Mammary epithelial cell (primary cell): ENCODE measurements at places on chromosomes 7 and 10. TPM values are rescaled to one million over a fixed set of nuclear protein-coding genes. Genes with fewer than 3 reads are reported as not detected.

GRCh38 chr10:118045837-118046394 is 825 bp downstream of the RAB11FIP2 start:
- DNase-seq: peak; percentile 71

- DNase-seq: no peak
Measured at GRCh38 chr7:17044396-17044795, 162.6 kb upstream of the AGR3 start.

HOXA7 gene
- 8.0 and 12.9 TPM in 2 replicates for total RNA-seq

GRCh38 chr7:155860840-155861479 is 48.7 kb upstream of the SHH start:
- DNase-seq: peak; percentile 52

DNA sequence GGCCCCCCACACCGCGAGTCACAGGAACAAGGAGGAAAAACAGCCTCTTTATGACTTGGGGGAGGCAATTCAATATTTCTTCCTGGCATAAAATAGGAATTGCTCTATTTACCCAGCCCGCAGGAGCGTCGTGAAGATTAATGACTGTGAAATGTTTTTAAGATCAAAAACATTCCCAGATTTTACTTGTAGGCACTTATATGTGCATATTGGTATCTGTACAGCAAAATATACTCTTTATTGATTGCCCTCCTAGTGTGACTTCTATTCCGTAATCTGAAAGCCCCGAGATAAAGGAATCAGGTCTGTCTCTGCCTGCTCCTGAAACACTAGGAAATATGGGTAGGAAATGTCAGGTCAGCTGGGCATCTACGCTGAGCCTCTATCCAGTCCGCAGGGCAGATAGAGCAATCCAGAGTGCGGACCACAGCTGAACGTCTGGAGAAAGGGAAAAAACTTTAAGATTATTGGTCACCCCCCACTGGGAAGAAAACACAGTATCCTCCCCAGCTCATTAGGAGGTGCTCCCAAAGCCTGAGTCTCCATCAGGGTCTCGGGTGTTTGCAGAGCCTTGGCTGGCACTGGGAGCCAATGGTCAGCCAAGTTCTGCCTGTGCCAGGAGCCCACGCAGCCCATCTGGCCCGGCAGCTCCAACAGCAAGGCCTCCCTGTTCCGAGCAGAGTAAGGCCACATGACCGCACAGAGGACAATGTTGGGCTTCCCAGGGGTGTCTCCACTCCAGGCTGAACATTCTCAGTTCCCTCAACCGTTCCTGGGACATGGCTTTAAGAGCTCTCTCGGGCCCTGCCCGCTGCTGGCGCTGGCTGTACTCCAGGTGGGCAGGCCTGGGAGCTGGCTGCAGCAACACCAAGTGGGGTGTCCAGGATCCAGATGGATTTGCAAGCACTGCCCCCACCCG is 7.7 kb downstream of the CTBP2 start:
- no peak for DNase-seq

DNA sequence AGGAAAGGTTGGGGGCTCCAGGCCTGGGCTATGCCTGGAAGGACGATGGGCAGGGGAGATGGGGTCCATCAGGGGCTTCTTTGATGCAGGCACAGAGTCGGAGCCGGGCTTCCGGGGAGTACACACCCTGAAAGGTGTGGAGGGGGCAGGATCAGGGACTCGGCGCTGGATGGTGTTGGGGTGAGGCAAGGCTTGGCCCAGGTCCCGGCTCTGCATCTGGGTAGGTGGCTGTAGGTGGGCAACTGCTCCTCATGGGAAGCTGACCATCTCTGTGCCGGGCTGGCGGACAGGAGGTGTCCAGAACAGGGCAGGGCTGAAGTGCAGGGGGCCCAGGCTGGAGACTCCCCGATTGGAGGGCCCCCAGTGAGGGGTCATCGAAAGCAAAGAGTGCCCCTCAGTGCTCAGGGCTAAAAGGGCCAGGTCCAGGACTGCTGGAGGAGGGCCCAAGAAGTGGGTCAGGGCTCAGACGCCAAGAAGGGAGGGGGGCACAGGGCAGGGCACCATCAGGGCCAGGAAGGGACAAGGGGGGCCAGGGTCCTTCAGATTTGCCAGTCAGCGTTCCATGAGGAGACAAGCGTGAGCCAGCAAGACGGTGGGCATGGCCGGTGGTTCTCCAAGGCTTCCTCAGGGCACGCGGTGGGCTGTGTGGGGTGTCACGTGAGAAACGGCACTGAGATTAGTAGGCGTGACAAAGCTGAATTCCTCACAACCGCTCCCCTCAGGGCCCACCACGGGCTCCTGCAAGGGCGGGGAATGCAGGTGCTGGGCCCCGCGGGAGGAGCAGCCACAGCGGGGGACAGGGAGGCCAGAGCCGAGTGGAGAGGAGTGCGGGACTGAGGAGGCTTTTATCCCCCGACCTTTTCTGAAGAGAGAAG is 97.0 kb downstream of the BMS1 start:
- no peak for DNase-seq

DNA sequence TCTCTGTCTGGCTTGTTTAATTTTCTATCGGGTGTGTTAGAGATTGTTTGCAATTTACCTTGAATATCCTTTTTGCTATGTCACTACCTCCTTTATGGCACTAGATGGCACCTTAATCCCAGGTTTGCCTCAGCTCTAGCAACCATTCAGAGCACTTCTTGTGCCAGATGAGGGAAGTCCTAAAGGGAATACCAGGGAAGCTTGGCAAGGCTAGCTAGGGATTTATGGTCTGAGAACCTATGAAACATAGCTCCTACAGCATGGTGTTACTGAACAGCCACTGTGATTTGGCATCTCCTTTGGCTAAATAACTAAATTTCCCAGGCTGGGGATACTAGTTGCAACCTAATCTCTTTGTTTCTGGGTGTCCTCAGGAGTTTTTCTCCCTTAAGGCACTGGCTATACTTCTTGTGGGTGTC is 69.0 kb upstream of the VOPP1 start:
- DNase-seq: peak; percentile 78

- no peak for DNase-seq
Measured at GRCh38 chr10:14003517-14004184, 327.1 kb downstream of the FRMD4A start.

GRCh38 chr10:88062385-88062784 is 199.0 kb downstream of the PTEN start:
- no peak for DNase-seq

ZNF33A gene
- 18.7 TPM for total RNA-seq

RAPGEF5 gene
- 7.1 and 8.5 TPM in 2 replicates for total RNA-seq

CAV1 gene
- 894 TPM for total RNA-seq

PAPOLB gene
- not detected in 2 replicates for total RNA-seq

DNA sequence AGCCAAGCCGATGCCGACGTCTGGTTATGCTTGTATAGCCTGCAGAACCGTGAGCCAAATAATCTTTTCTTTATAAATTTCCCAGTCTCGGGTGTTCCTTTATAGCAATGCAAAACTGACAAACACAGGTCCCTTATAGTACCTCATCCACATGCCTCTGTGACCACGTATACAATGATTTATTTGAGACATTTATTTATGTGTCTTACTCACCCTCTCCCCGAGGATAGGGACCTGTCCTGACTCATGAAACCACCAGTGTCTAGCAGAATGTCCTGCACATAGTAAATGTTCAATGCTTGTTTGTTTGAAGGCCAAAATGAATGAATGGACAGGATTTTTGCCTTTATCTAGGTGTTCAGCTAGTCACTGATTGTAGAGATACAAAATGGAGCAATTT is 147.9 kb upstream of the FZD8 start:
- DNase-seq: peak; percentile 94

DNA sequence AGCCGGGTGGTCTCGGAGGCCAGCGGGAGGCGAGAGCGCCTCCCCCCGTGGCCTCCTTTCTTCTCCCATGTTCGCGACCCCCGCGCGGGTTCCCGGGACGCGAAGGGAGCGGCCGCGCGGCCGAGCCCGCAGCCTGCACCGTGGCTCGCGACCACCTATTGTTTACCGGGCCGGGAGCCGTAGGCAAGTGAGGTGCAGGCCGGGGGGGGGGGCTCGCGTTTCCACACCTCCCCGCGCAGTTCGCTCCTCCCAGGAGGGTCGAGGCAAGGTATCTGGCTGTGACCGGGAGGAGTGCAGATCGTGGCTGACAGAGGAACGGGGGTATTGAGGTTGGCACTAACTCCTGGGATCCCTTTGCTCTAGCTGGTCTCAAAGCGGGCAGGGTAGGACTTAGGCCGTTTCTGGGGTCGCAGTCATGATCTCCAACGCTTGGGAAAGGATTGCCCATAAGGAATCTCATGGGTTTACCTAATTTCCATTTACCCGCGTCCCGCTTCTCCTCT is 734 bp downstream of the PTPN12 start:
- no peak for DNase-seq
